ENCODE measurements at places on chromosomes 3 and 15.
A peak's percentile ranks its signal among the peaks of the same experiment; 100 is the strongest.

GRCh38 chr3:13028010-13028821 is 45.0 kb downstream of the IQSEC1 start:
- DNase-seq: no peak

DNA sequence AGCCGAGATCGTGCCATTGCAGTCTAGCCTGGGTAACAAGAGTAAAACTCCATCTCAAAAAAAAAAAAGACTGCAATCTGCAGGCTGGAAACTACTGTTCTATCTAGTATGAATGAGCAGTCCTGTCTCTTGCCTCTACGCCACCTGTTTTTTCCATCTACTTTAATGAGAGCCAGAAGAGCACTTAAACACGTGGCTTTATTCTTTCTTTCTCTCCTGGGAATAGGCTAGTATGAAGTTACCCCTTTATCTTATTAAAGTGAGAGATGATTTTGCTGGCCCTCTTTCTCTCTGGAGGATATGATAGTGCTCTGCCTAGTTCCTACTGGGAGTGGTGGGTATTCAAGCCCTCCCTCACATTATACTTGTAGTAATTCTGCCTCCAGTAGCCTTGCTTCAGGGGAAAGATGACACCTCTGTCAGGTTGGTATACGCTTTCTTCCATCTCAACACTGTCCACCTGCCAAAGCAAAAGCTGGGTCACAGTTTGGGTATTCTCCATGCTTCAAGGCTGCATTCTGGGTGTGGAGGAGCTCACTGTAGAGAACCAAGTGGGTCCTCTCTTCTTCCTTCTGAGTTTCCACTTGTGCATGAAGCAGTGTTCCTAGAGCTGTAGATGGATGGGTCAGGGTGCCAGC is 17.8 kb downstream of the MAPKBP1 start:
- peak; percentile 51 for DNase-seq

GRCh38 chr3:99651531-99651930 is 13.1 kb downstream of the COL8A1 start:
- DNase-seq: peak; percentile 34

DNA sequence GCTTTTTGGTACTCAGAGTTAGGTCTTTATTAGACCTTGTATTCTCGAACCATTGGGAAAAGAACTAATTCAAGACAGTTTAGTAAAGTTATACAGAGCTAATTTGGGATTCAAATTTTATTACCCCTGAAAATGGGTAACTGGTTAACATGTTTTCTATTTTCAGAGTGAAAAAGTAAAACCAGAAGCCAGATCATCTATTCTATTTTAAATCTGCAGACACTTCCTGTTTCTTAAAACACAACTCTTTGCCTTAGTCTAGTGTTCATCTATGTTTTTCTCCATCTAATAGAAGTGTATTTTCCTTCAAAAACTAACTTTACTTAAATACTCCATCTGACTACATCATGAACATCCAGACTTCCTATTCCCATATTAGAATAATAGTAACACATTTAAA is 113.4 kb downstream of the CCNL1 start:
- no peak for DNase-seq

DNA sequence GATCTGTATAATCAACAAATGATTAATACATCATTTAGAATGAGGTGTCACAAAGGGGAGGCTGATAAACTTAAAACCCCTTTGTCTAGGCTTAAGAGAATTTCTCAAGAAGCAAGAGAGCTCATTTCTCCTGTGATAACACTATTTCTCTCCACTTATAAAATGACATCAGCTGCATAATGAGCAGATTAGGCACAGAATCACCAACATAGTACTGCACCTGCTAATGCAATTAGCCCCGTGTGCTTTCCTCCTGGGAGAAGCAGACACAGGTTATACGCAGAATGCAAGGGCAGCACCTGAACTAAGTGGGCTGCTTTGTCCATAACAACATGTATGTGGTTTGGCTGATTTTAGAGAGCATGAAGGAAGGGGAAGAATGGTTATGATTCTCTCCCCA is 515.3 kb upstream of the CFAP20DC start:
- no peak for DNase-seq

DNA sequence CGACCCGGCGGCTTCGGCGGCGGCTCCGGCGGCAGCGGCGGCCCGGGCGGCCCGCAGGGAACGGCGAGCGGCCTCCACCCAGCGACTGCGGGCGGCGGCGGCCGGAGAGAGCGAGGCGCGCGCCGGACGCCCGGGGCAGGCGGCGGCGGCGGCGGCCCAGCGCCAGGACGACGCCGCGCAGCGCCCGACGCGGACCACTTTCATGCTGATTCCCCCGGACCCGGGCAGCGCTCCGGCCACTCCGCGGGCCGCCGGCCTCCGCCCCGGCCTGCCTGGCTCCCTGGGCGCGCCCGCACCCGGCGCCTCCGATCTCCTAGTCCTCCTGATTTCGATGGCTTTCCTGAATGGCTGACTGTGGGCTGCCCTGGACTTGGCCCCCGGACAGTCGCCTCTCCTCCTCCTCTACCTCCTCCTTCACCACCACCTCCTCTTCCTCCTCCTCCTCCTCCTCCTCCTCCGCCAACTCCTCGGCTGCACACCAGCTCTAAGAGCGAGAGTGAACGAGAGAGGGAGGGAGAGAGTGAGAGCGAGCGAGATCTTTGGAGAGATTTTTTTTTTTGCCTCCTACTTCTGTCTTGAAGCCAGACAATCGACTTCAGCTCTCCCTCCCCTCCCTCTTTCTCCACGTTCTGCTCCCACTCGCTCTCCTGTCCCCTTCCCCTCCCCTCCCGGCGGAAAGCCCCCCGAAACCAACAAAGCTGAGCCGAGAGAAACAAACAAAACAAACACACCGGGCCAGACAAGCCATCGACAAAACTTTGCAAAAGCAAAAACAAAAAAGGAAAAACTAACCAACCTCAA is 844 bp downstream of the NR2F2 start:
- DNase-seq: no peak

DNA sequence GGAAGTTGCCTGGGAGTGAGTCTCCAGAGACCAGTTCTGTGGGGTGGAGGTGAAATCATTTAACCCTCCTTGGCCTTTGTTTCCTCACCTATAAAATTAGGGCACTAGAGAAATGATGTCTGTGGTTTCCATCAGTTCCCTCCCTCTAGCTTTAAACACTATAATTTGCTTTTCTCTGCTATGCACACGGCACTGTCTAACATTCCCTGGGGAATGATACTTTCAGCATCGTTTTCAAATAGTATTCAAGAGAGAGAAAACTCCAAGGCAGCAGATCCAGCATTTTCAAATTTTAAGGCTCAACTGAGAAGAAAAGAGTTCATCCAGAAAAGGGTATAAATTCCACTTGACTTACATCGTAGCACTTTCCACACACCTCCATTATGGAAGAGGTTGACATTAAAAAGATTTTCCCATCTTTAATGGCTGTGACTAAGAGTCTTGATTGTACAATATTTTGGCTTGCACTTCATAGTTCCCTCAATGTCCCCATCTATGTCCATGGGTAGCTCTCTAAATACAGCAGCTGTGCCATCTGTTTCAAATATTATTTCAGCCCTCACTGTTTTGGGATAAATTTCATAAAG is 137.7 kb upstream of the ZPLD1 start:
- no peak for DNase-seq
